IMR-90 (cell line): ENCODE measurements at places on chromosomes 13 and 19.

- no peaks in the 10 kb centered on the region for H3K36me3 ChIP-seq
- peak; percentile 2 for DNase-seq
These were observed 460.6 kb downstream of the FGF14 start for GRCh38 chr13:101941095-101941783.

DNA sequence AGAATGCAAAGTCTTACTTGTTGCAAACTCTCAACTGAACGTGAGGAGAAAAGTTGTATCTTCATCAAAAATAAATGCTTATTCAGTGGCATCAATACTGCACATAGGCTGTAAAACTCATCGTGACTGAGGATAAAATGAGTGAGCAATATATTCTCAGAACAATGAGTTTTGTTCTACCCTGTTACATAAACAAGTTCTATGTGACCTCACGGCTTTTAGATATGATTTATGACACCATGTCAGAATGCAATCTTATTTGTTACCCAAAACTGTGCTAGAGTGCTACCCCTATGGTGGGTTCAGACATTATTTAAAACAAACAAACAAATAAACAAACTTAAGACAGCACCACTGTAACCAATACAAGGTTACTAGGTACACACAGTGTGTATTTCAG is 55.4 kb downstream of the FOXO1 start:
- H3K4me3 ChIP-seq = no peak overlapping the region
- H3K27me3 ChIP-seq = no peaks in the 10 kb centered on the region; the same call in 1 of the 2 replicates
- no peaks in the 10 kb centered on the region for H3K4me1 ChIP-seq
- no peaks in the 10 kb centered on the region for H3K36me3 ChIP-seq

DNA sequence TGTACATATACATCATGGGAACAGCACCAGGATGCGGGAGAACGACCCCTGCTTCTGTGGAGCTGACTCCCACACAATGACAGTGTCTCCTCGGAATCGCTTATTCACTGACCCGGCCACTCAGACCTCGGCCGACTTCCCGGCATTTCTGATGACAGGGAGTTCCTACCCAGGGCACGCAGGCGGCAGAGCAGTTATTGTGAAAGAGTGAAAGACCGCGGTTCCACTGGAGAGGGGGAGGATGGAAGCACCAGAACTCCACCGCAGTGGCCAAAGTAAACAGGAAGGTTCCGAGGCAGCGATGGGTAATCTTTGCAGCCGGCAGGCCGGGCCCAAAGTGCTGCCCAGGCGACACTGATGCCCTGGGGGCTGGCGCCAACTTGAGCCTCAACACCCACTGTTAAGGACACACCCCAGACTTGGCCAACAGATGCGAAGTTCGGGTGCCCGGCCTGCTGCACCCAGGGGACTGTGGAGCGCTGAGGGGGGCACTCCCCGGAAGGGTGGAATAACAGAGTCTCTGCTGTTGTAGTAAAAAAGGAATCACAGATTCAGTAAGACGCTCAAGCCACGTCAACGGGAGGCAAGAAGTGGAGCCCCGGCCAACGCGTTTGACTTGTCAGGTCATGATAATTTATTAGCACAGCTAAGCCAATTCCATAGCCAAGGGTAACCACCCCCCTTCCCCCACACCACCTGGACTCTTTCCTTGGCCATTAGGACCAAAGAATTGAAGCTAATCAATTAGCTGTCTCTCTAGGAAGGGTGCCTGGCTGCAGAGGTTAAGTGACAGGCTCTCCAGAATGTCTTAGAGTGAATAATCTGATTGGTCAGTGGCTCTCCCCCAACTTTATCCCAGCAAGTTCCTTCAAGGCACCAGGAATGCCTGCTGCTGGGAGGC is 5.8 kb downstream of the MLLT1 start:
- DNase-seq = peak; percentile 88
- no peaks in the 10 kb centered on the region for H3K27me3 ChIP-seq
- H3K4me3 ChIP-seq = peak overlapping the region; percentile 12; the same call in 1 of the 2 replicates
- H3K4me1 ChIP-seq = peaks cover 66% of the 10 kb centered on the region

- no peaks in the 10 kb centered on the region for H3K27me3 ChIP-seq
- no peaks in the 10 kb centered on the region for H3K36me3 ChIP-seq
- no peaks in the 10 kb centered on the region for H3K4me1 ChIP-seq
- H3K4me3 ChIP-seq = no peak overlapping the region
These were observed 710.9 kb upstream of the SPRY2 start for GRCh38 chr13:81051873-81052272.

GRCh38 chr19:52942386-52943133 is 19.3 kb upstream of the ZNF888 start:
- H3K36me3 ChIP-seq = no peaks in the 10 kb centered on the region; the same call in 1 of the 2 replicates
- H3K27ac ChIP-seq = peak overlapping the region; percentile 62
- no peaks in the 10 kb centered on the region for H3K27me3 ChIP-seq
